ENCODE measurements at places on chromosomes 3 and 15.

GRCh38 chr3:139263798-139264197 is 80.0 kb upstream of the MRPS22 start:
- no peak for DNase-seq

DNA sequence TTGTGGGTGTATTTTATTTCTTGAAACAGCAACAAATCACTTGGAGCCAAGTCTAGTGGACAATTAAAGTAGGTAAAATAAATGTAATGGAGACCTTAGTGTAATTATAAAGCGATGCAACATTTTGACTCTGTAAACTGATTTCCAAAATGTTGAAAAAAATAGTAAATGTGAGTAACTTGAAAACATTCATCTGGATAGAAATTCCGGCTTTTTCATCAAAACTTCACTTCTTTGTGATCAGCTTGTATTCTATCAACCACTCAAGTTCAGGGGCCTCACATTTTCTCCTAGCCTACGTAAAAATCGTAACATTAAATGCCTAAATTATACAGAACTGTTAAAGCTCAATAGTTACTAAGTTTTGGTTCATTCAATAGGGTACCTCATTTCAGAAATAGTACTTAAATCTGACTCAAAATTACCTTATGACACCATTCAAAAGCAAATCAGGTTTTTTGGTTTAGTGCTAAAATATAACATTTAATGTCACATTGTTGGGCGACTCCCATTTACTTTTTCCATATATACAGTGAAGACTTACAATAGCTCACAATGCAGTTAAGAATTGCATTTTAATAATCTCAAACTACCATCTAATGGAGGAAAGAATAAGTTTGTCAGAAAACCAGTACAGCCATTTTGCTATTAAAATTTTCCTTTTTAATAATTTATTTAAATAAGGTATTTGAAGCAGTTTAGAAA is 12.7 kb downstream of the CCNL1 start:
- no peak for DNase-seq

DNA sequence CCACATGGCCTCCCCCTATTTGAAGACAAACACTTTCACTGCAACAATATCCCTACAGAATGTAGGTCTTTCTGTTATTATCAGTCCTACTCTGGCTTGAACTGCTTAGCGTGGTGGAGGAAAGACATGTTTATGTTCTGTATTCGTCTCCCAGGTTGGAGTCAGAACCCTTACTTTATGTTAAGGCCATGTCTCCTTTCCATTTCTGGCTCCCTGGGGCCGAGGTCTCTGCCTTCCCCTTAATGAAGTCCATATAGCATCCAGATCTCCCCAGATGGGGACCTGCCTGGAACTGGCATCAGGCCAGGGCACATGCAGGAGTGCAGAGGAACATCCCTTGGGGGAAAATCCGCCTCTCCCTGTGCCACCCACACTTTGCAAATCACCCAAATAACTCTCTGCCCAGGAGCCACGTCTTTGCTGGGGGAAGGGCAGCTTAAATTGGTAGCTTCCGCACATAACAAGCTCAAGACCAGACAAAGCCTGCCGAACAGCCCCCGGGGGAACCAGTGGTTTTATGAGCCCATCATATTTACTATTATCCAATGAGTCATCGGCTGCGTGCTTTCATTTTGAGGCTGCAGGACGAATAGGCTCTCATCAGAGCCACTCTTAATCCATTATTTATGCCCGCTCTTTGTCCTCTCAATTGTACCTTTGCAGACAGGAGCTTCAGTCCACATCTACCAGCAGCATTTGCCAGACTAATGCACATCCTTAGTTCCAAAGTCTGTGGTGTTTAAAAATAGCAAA is 237.0 kb downstream of the UACA start:
- DNase-seq = no peak

GRCh38 chr15:45144775-45145174 is 15.0 kb downstream of the DUOX1 start:
- no peak for DNase-seq

GRCh38 chr3:64943866-64944265 is 256.1 kb upstream of the ADAMTS9 start:
- no peak for DNase-seq

GRCh38 chr3:7982126-7982525 is 519.5 kb upstream of the LMCD1 start:
- no peak for DNase-seq

GRCh38 chr3:55486857-55487380 is at the start of gene WNT5A:
Gene WNT5A, minus strand, starts transcription at chr3:55487306. Its CDS starts 321 bp downstream, at chr3:55486985.
- no peak for DNase-seq

- no peak for DNase-seq
These were observed 571.8 kb downstream of the ZPLD1 start for GRCh38 chr3:103006526-103007183.

DNA sequence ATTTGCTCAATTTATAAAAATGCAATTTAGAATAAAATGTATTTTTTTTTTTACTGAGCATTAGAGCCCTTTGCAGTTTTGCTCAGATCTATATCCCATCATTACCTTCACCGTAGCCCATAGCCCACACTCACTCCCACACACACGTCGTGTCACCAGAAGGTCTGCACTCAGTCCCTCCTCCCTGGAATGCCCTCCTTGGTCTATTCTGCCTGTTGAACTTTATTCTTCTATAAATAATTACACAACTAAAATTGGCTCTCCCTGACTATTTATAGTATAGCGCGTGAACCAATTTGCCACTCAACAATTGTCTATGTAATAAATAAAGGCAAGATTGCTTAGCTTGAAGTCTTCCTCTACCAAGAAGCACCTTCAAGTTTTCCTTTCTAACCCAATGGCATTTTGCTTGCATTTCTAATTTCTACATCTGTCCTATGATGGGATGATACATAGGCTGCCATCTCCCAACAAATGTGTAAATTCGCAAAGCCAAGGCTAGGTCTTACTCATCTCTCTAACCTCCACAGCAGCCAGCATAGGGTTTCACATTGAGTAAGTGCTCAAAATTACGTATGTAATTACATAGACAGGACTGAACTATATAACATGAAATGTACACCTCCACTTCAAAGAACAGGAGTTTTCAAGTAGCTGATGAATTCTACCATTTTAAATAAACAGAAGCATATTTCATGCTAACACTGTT is 172.0 kb upstream of the HES1 start:
- no peak for DNase-seq
